ENCODE measurements at places on chromosomes 6 and 20. TPM values are rescaled to one million over a fixed set of nuclear protein-coding genes. Genes with fewer than 3 reads are reported as not detected.
A peak's percentile ranks its signal among the peaks of the same experiment; 100 is the strongest.

GRCh38 chr20:13183005-13183404 lies 38.1 kb upstream of the ISM1 start:
- peak; percentile 42 for DNase-seq

DNA sequence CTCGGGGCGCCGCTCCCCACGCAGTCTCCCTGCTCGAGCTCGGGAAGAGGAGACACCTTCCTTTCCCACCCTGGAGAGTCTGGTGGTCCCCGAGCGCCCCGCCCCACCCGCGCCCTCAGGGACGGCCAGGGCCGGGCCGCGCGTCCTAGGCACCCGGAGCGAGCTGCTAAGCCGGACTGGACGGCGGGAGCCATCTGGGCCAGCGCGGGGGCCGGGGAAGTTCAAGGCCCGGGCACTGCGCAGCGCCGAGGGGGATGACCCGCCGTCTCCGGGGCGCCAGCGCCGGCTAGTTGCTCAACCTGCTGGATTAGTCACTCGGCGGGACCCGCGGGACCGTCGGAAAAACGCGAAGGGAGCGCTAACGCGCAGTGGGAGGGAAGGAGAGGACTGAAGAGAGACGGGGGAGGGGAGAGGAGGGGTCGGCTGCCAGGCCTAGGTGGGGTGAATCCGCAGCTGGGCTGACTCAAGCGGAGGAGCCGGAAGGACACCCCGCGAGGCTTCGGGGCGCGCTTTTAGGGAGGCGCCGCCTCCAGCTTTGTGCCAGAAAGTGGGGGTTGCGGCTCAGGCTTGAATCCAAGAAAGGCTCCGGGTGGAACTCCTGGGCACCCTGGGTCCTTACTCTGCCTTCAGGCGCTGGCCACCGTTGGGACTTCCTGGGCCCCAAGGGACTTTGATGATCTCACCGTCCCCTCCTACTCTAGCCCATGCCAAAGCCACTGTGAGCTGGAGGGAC lies 75.7 kb upstream of the FOXP4 start:
- DNase-seq, result no peak

GRCh38 chr6:7148100-7148822 lies 40.5 kb downstream of the RREB1 start:
- no peak for DNase-seq

GRCh38 chr6:32790306-32790705 lies 26.5 kb downstream of the HLA-DOB start:
- DNase-seq, result no peak

TSPO2 gene
- not detected for total RNA-seq

GRCh38 chr6:126206504-126207246 lies 133.2 kb upstream of the CENPW start:
- DNase-seq, result no peak

- no peak for DNase-seq
These were observed 402.9 kb upstream of the SOX4 start for GRCh38 chr6:21190701-21191100.

All from activated CD8-positive, alpha-beta memory T cell treated with anti-CD3 and anti-CD28 coated beads, Interleukin-2, amount 10 ng/mL, durations not matched to agents 7 days and 5 days (primary cell).